ENCODE measurements at places on chromosomes 2 and 18. TPM values are rescaled to one million over a fixed set of nuclear protein-coding genes. Genes with fewer than 3 reads are reported as not detected.

GRCh38 chr2:17594533-17595401 is 54.3 kb downstream of the VSNL1 start:
- DNase-seq: no peak
- H3K27me3 ChIP-seq: no peaks in the 10 kb centered on the region
- H3K4me3 ChIP-seq: no peak overlapping the region
- no peaks in the 10 kb centered on the region for H3K36me3 ChIP-seq
- no peak overlapping the region for H3K27ac ChIP-seq

The SNORC gene
- total RNA-seq: 0.96 TPM

The CCDC85A gene
- total RNA-seq: 22.2 TPM

The GLI2 gene
- 4.7 TPM for total RNA-seq

The FBXO15 gene
- total RNA-seq: 0.81 TPM
